ENCODE measurements at places on chromosomes 12 and 14.

DNA sequence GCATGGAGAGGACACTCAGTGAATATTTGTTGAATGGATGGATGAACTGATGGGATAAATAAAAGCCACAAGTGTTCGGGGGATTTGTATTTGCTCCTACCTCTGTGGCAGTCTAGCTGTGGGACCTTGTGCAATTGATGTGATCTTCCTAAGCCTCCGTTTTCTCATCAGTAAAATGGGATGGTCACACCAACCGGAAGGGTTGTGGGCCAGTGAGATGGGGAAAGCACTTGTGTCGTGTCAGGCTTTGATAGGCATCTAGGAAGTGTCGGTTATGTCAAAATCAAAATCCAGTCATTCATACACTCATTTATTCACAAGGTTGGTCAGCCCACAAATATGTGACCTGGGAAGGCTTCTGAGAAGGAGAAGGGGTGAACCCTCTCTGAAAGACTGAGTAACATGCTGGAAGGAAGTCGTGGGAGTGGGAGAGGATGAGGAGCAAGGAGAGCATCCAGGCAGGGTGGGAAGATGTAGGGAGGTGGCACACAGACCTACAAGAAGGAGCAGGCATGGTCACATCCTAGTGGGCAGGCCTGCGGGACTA, 7.8 kb upstream of the SERPINA9 start:
- DNase-seq: no peak

GRCh38 chr12:32089156-32089555, 17.5 kb upstream of the BICD1 start:
- no peak for DNase-seq

DNA sequence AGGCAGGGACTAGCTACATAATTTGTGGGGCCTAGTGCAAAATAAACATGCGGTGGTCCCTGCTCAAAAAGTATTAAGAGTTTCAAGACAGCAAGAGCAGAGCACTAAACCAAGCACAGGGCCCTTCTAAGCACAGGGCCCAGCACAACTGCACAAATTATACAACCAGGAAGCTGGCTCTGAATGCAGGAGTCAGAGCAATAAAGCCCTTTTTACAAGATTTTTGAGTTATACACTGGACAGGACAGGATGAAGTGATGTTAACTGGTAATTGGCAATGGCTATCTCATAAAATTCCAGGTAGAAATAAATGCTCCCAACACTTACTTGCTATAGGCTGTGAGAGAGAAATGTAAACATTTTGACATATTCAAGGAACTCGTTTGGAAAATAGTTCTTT, 86.2 kb upstream of the GPHB5 start:
- DNase-seq: no peak

GRCh38 chr12:13211859-13212664, 15.5 kb downstream of the EMP1 start:
- DNase-seq: peak; percentile 89

DNA sequence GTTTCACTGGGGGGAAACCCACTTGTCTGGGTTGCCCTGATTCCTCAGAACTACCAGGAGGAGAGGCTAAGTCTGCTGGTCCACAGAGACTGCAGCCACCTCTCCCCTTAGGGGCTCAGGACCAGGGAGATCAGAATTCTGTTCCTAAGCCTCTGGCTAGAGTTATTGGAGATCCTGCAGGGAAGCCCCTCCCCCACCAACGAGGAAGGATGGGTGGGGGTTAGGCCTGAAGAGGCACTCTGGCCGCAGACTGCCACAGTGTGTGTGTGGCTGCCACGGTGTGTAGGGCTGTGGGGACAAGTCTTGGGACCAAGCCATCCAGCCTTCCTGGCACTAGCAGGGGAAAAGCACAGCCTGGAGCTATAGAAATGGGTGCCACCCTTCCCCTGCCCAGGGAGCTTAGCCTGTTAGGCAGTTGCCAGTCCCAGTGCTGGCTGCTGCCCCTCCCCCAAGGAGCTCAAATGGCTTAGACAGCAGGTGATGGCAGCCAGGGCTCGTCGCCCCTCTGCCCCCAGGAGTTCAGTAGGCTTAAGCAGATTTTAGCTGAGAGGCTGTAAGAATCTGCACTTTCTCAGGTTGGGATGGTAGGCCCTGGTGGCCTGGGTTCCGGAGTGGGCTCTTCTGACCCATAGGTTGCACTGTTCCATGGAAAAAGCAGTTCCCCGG, 107.7 kb downstream of the ERGIC2 start:
- no peak for DNase-seq

DNA sequence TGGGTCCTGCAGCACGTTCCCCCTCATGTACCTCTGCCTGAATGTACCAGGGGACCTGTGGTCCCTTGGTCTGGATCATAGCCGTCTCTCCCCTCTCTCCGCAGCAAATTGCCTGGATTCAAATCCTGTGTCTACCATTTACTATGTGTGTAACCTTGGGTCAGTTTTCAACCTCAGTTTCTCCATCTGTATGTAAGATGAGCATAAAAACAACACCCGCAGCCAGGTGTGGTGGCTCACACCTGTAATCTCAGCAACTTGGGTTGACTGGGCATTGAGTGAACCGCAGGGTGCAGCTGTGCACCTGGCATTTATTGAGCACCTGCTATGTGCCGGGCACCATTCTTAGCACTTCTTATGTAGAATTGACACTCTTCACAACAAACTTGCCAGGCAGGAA, 14.1 kb downstream of the CYP46A1 start:
- no peak for DNase-seq

DNA sequence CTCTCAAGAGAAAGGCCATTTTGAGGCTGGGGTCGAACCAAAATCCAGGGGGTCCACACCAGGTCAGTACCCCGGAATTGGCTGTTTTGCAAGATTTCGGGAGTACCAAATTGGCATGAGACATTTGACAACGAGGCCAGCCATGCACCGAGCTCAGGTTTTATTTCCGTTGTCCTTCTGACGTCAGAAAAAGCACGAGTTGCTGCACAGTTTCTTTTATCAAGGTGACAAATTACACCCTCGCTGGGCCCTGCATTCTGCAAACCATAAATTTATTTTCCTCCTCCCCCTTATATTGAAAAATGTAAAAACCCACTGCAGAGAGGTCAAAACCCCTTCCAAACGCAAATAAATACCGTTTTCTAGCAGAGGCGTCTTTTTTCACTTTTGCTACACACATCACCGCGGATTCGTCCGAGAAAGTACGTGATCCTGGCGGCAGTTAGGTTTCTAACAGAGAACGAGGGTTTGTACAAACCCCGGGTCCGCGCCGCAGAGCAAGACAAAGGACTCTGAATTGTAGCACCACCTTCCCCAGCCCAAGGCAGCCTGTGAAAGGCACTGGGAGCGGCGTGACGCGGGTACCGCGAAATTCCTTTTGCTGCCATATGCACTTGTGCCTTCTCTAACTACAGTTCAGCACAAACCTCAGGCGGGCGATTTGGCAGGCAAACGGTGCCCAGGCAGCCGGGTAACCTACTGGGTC, 1.8 kb downstream of the SLC38A1 start:
- peak; percentile 85 for DNase-seq

DNA sequence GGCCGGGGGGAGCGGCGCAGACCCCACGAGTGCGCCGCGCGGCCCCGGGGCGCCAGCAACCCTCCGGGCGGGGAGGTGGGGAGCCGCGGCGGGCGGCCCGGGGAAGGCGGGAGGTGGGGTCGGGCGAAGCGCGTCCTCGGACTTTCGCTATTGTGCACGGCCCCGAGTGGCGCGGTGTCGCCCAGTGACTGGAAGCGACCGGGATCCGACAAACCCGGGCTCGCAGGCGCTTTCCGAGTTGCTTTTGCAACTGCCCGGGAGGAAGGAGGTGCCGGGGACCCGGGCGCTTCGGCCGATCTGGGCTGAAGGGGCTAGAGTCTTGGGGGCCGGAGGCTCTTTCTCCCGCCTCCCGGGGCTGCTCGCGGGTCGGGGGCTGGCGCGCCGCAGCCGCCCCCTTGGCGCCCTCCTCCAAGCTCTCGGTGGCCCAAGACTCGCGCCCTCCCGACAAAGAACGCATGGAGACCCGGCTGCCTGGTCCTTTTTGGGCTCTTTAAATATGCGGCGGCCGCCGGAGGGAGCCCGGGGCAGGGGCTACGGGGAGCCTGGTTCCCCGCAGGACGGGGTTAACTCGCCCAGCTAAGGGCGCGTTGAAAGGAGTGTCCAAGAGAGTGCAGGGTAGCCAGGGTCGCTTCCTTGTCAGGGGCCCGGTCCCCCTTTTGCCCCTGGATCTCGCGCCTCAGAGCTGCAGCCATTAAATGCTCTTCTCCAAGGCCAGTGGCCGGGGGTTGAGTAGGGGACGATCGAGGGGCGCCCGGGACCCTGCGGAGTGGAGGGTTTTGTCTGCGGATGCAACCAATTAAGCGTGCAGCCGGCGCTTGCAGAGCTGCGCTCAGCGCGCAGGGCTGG, 1.4 kb downstream of the HMGA2 start:
- DNase-seq: peak; percentile 60

GRCh38 chr14:52883658-52884057, 67.2 kb downstream of the FERMT2 start:
- no peak for DNase-seq

DNA sequence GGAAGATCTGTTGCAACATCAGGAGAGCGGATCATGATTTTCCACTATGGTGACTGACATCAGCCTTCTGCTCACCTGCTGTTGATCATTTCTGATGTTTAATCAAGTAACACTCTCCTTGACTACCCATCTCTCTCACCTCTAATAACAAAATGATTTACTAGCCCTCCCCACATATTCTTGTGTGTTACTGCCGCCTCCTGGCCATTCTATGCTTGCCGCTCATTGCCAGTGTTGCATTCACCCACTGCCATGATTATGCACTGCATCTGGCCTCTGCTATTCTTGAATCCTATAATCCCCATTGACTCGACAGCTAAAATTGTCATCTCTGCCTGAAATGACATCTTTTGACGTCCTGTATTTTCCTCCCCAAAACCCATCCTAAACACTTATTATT, 113.8 kb downstream of the RERGL start:
- DNase-seq: peak; percentile 21

GRCh38 chr12:130955238-130955816, 1.6 kb downstream of the ADGRD1 start:
- no peak for DNase-seq

DNA sequence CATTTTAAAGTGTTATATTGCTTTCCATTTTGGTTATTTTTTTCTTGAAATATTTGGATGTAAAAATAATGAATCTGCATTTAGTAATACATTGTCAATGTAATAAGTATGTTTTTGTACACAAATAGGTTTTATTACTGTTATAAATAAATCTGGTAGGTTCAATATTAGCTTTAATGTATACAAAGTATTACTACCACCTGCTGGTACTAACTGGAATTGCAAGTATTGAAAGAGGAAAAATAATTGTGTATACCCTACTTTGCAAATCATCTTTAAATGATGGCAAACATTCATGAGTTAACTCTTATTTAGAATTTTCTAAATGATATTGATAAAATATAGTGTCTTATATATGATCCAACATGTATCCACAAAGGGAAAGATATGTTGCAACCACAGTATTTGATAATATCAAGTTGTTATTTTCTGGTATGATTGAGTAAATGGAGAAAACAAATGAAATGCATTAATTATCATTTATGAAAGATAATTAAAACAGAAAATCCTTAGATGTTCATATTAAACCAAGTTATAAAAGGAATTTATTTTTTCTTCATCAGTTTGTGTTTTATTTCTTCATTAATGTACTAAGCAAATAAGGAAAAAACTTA, 3.2 kb downstream of the OR4K2 start:
- peak; percentile 29 for DNase-seq

- DNase-seq: no peak
Observed at GRCh38 chr14:52073251-52073650, 4.4 kb upstream of the NID2 start.

- DNase-seq: peak; percentile 78
Observed at GRCh38 chr12:19186722-19187661, 57.5 kb downstream of the PLEKHA5 start.

DNA sequence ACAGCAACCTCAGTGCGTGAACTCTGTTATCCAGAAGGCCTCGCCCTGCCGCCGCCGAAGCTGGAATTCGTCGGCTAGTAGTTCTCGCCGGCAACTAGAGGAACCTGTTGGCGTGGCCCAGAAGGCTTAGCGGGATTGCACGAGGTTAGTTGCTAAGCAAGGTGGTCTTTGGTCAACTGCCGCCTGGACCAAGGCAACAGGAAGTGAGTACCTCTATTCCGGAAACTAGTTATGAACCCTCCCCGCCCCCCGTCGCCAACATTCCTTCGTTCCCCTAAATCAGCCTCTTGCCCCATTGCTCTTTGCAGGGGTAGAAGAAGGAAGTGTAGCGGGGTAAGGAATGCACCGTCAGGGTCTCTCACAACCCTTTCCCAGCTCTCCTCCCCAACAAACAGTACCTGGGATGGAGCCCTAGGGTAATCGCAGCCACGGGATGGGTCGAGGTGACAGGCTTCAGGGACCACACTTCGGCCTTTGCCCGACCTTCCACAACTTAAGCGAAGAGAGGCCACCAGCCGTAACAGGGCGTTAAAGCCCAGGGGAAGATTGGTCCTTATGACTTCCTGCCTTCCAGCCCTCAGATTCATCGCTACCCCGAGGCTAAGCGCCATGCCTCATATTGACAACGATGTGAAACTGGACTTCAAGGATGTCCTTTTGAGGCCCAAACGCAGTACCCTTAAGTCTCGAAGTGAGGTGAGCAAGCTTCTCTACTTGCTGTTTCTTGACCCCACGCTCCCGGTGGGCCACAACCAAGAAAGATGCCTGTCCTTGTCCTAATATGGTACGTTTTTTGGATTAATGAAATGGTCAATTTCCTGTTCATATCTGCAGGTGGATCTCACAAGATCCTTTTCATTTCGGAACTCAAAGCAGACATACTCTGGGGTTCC, at the start of gene GMPR2:
GMPR2 (plus strand) TSS at position 285 of the 893 bp plus-strand sequence; CDS start at position 610, 325 bp downstream.
- DNase-seq: no peak

GRCh38 chr14:53881161-53881871, 75.3 kb downstream of the BMP4 start:
- peak; percentile 2 for DNase-seq

GRCh38 chr12:86349196-86349595, 93.0 kb upstream of the MGAT4C start:
- no peak for DNase-seq

DNA sequence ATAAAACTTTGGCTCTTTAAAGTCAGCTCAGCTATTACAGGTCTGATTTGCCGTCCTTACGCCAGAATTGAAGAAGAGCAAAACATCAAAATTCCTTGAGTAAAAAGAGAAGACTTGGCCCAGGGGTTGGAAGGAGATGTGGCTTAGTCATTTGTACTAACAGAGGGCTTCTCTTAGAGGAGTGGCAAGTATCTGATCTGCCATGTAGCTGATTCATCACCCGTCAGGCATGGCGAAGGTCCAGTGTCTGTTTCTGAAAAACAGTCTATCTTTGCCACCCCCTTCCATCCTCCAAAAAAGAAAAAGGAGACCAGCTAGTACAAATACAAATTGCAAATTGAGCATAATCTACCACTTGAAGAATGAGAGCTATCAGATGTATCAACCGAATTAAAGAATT, 91.9 kb downstream of the RAD52 start:
- peak; percentile 80 for DNase-seq

DNA sequence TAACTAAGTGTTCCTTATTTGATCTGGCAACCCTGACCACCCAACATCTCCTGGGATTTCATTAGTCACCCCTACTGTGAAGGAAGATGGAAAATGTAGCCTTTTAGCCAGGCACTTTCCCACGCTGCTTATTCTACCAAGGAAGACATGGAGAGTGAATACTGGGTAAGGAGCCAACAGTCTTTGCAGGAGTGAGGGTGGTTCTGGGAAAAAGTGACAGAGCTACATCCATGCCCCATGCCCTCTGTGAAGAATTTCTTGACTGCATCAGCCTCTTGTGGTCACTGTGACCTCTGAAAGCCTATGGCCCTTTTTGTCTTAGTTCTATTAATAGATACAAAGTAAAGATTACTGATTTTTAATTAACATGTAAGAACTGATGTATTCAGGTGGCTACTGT, 196.0 kb upstream of the EEA1 start:
- DNase-seq: no peak

- no peak for DNase-seq
Observed at GRCh38 chr12:84551373-84551772, 361.2 kb downstream of the SLC6A15 start.

- peak; percentile 47 for DNase-seq
Observed at GRCh38 chr12:49059299-49060171, 1.1 kb downstream of the KMT2D start.

Data from ACHN (cell line).